ENCODE measurements at places on chromosomes 5 and 9.

DNA sequence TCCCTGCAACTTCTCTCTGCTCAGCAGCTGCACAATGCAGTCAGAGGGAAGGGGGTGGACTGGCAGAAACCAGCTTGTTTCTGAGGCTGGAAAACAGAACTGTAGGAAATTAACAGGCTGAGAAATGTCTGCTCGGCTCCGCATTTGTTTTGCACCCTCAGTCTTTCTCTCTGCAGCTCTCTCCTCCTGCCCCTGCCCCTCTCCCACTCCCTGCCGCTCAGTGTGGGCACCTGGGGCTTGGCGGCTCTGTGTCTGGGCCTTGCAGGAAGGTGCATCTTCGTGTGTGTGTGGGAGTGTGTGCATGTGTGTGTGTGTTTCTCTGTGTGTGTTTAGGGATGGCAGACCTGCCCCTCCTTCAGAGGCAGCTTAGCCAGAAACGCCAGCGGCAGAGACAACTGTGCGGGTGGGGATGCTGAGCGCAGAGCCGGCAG is 53.0 kb downstream of the PCDH1 start:
- DNase-seq: no peak

- DNase-seq: no peak
These were observed 155.5 kb downstream of the GNAQ start for GRCh38 chr9:77876091-77876490.

- DNase-seq: no peak
These were observed 205.2 kb downstream of the CAAP1 start for GRCh38 chr9:26687421-26687820.

- no peak for DNase-seq
These were observed 186.7 kb downstream of the SYK start for GRCh38 chr9:90988318-90988717.

GRCh38 chr9:89522261-89522958 is 24.5 kb upstream of the SEMA4D start:
- DNase-seq: peak; percentile 45

DNA sequence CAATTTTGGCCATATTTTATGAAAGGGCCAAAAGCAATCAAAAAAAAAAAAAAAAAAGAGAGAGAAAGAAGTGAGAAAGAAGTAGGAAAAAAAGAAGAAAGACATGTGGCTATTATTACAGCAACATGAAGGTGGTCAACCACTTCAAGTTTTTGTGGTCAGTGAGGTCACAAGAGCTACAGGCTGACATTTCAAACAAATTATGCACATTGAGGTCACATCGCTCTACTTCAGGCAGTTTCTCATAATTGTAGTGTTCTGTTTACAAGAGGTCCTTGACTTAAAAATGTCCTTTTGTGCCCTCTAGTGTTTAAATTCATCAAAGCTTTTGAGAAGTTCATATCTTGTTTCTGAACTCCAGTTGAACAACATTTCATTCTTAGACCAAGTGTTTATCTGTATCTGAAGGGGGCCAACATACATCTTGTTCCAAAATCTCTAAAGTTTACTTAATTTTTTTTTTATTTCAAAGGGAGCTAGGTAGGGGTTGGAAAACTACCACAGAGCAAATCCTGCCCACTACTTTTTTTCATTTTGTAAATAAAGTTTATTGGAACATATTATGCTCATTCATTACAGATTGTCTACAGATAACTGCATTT is 513.1 kb downstream of the PDE4D start:
- no peak for DNase-seq

GRCh38 chr9:2664174-2665065 is 42.8 kb downstream of the VLDLR start:
- no peak for DNase-seq

DNA sequence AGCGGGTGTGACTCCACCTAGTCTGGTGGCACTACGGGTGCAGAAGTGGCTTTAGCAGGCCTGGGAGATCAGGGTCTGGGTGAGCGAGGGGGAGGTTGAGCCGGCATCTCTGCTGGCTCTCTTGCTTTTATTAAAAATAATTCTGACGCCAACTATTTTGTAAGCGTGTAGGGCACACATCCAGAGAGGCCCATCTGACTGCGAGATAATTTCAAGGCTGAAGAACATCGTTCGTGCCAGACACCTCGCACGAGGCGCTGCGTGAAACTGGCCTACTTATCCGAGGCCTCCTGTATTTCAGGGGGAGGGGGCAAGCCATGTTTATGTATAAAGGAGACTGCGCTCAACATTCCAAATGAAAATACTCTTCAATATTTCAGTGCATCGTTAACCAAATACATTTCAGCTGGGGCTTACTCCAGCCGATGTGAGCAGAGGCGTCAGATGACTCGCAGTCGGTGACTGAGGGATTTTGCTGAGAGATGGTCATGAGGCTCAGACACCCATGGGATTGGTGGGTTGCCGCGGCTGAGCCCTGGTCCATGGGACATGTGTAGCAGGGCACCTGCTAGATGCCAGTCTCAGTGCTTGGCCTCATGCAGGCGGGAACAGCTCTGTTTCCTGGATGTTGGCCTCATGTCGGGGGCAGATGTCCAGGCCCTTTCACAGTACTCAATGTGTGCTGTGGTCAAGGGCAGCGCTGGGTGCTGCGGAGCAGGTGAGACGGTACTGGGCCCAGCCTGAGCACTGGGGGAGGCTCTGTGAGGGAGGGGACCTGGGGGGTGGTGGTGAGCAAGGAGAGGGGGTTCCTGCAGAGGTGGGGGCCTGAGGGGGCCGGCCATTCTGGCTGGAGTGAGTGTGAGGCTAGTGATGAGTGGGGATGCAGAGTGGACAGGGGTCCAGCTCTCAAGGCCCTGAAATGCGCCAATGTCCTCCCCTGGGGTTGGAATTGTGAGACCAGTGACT is 201.5 kb downstream of the DAB2IP start:
- no peak for DNase-seq

GRCh38 chr5:107289030-107289714 is 381.6 kb downstream of the EFNA5 start:
- no peak for DNase-seq

- no peak for DNase-seq
These were observed 20.3 kb downstream of the C9orf153 start for GRCh38 chr9:86238861-86239770.

GRCh38 chr5:75522542-75522941 is 10.9 kb downstream of the POLK start:
- DNase-seq: no peak

- no peak for DNase-seq
These were observed 6.9 kb upstream of the SLC12A7 start for GRCh38 chr5:1118738-1119137.

GRCh38 chr9:112700085-112700484 is 17.8 kb downstream of the INIP start:
- DNase-seq: no peak

DNA sequence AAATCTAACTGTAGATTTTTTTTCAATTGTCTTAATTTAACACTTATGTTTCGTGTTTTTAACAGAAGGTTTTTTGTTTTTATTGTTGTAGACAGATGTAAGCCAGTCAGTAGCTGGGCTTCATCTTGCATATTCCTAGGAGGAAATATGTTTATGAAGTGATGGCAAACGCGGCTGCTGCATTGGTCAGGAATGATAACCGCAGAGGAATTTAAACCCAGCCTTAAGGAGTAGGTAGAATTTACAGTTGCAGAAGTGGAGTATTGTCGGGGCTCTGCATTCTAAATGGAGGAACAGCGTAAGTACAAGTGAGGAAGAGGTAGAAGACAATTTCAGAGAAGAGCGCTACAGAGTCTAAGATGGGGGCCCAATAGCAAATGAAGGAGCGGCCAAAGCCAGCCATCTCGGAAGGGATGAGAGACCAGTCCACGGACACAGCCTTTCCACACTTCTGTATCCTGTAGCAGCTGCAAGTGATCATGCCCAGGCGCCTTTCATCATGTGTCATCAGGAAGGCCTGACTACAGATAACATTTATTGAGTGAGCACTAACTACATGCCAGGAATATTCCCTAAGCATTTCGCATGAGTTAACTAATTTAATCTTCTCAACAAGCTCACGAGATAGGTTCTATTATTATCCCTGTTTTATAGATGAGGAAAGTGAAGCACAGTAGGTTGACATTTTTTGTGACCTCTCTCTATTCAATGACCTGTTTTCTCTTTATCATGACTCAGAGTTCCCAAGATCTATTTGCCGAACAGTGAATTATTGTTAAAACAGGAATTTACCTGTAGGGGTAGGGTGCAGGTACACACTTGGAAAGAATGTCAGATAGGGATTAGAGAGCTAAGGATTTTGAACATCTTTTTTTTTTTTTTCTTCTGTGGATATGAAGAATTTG is 38.1 kb downstream of the CMYA5 start:
- DNase-seq: no peak
